A549 treated with DMSO at 1 μM for 4 hours (cell line): ENCODE measurements at places on chromosomes 1 and 21. TPM values are rescaled to one million over a fixed set of nuclear protein-coding genes. Genes with fewer than 3 reads are reported as not detected.

The NECAP2 gene
- total RNA-seq, result 37.9 to 42.2 TPM (median 39.4 TPM) in 5 replicates

The OR13G1 gene
- not detected in 5 replicates for total RNA-seq

The KCNA2 gene
- total RNA-seq, result 0.01 to 0.06 TPM (median 0.03 TPM) in 4 of 5 replicates, not detected in the other

The TGFB2 gene
- total RNA-seq, result 27.0 to 35.7 TPM (median 30.6 TPM) in 5 replicates

The EXTL2 gene
- total RNA-seq, result 6.7 to 10.8 TPM (median 8.6 TPM) in 5 replicates

The TPTE gene
- total RNA-seq, result not detected in 5 replicates

The ITGB2 gene
- 0.80 to 1.0 TPM (median 0.88 TPM) in 5 replicates for total RNA-seq

The INKA2 gene
- total RNA-seq, result 1.5 to 3.1 TPM (median 1.9 TPM) in 5 replicates

The HSPA6 gene
- 1.5 to 11.0 TPM (median 3.6 TPM) in 5 replicates for total RNA-seq

The C1orf146 gene
- not detected in 5 replicates for total RNA-seq

The UBL4B gene
- not detected in 5 replicates for total RNA-seq

The PTPN7 gene
- 0.05 to 0.11 TPM in 2 of 5 replicates, not detected in the others for total RNA-seq

The AMY2B gene
- total RNA-seq, result 0.40 to 0.73 TPM (median 0.66 TPM) in 5 replicates

The RPE65 gene
- not detected in 5 replicates for total RNA-seq

The SH2D2A gene
- 3.9 to 5.1 TPM (median 4.7 TPM) in 5 replicates for total RNA-seq

The PITHD1 gene
- 33.5 to 46.7 TPM (median 38.2 TPM) in 5 replicates for total RNA-seq

The SLC9C2 gene
- total RNA-seq, result not detected in 5 replicates

The FAM163A gene
- total RNA-seq, result 0.02 TPM in 1 of 5 replicates, not detected in the others

The UBXN11 gene
- total RNA-seq, result 12.5 to 18.4 TPM (median 15.7 TPM) in 5 replicates
